Hypothalamus (tissue), 51 donors: ENCODE measurements at places on chromosomes 5 and 9.

DNA sequence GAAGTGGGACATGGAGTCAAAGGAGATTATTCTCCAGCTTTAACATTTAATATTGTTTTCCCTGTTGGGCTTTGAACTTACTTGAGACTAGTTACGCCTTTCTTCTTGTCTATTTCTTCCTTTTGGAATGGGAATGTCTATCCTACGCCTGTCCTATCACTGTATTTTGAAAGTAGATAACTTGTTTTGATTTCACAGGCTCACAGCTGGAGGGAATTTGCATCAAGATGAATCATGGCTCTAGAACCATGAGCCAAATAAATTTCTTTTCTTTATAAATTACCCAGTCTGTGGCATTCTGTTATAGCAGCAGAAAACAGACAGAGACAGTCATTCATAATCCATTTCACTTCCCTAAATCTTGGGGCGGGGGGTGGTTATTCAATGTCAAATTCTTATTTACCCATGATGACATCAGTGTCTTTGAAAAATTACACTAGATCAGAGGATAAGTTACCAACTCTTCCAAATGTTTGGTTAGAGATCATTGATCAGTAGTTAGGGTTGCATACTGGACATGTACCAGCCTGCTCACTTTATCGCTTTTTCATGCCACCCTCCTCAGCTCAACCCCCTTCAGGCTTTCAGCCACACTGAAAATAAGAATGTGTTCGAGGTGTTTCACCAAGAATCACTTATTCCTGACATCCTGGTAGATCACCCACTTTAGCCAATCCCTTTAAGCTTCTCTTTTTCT is 419.6 kb upstream of the PIK3R1 start:
- DNase-seq = no peak

- no peak for DNase-seq
Measured at GRCh38 chr9:119298076-119298853, 71.0 kb downstream of the BRINP1 start.

DNA sequence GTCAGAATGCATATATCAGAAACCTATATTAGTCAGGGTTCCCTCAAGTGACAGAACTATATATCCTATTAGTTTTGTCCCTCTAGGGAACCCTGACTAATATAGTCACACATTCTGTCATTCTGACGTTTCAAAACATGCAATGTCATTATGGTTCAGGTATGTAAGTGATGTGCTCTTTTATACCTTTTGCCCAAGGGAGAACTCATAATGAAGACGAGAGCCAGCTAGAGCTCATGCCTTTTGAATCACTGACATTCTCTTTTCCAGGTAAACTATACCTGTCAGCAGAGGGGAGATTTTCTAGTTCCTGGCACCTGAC is 576.7 kb downstream of the LRRC70 start:
- DNase-seq = no peak

GRCh38 chr5:120098902-120099535 is 365.1 kb upstream of the PRR16 start:
- DNase-seq = no peak

GRCh38 chr5:68243681-68244080 is 28.1 kb downstream of the PIK3R1 start:
- no peak for DNase-seq

GRCh38 chr5:167452136-167452535 is 839.3 kb upstream of the WWC1 start:
- no peak for DNase-seq

DNA sequence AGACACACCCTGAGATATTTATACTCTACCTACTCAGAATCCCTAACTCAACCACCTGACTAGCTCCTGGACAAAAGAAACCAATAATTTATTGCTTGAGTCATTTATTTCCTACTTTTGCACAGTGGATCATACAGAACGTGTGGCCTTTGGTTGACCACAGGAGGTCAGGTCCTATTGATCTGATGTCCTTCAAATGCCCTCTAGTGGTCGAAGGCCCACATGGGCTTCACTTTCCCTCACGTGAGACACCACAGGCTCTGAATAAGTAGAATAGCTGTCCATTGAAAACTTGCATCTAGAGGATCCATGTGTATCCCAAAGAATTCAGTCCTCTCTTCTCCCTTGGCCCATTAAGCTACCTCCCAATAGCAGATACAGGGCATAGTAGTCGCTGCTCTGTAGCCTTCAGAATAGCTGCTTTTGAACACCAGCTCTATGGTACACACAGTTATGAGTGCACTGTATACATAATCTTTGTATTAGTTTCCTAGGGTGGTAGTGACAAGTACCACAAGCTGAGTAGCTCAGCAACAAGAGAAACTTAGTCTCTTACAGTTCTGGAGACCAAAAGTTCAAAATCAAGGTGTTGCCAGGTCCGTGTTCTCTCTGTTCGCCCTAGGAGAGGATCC is 177.6 kb upstream of the SMARCA2 start:
- no peak for DNase-seq

- DNase-seq = no peak
Measured at GRCh38 chr9:79682076-79682736, 110.4 kb downstream of the TLE4 start.

GRCh38 chr5:132226516-132227234 is 978 bp downstream of the P4HA2 start:
- DNase-seq = no peak

DNA sequence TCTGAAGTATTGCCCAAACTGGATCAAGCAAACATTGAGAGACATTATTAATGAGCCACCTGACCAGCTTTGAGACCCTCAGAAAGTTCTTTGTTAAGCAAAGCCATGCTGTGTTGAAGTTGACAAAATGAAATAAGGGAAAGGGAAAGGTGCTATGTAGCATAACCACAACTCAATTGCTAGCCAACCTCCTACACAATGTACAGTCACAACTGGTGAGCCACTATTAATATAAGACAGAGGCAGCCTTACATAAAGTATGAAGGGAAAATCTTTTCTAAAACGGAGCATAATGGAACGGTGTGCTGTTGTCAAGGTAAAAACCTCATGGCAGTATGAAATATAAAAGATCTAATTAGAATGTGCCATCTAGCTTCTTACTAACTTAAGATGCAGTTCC is 375.8 kb upstream of the ST8SIA4 start:
- DNase-seq = no peak

- DNase-seq = no peak
Measured at GRCh38 chr5:16120579-16120978, 59.0 kb downstream of the MARCHF11 start.

GRCh38 chr5:95572016-95572415 is 17.1 kb downstream of the ARSK start:
- no peak for DNase-seq

- no peak for DNase-seq
Measured at GRCh38 chr5:107831612-107832395, 161.1 kb upstream of the EFNA5 start.

- DNase-seq = no peak
Measured at GRCh38 chr9:7209990-7210389, 452.2 kb downstream of the KDM4C start.

- no peak for DNase-seq
Measured at GRCh38 chr9:107288701-107289100, 5.6 kb downstream of the RAD23B start.

GRCh38 chr5:139645430-139645871 is 2.7 kb upstream of the CXXC5 start:
- DNase-seq = no peak

- no peak for DNase-seq
Measured at GRCh38 chr9:99019510-99020331, 76.0 kb downstream of the COL15A1 start.

DNA sequence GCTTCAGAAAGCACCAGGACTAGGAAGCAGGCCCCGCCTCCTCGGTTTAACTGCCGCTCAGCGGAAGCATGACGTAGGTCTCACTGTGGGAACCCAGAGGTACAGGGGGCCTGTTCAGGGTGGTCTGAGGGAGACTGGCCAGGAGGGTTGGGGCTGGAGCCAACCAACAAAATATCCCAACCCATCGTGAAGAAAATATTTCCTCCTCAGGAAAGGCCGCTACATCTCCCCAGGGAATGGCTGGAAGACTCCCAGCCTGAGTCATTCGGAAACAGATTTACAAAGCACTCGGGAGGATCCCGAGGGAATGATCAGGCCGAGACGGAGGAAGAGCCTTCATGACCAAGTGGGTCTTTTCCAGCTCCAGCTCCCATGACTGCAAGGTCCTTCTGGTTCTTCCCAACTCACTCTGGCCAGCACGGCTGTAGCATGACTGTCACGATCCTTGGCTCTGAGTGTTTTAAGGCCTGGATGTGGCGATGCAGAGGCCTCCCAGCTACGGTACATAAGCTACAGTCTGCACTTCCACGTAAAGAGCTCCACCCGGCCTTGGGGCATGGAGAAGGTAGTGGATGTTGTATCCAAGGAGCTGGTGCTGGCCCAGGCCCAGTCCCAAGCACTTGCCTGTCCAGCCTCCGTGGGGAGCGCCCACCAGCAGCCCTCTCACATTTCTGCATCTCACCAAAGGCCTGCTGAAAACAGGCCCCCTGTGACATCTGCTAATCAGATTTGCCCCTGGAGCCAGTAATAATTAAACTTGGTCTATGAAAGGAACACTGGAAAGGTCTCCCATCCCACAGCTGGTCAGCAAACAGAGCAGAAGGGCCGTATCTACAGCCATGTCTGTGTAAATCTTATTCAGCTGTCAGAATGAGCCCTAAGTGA is 100.6 kb downstream of the LHFPL2 start:
- DNase-seq = no peak

DNA sequence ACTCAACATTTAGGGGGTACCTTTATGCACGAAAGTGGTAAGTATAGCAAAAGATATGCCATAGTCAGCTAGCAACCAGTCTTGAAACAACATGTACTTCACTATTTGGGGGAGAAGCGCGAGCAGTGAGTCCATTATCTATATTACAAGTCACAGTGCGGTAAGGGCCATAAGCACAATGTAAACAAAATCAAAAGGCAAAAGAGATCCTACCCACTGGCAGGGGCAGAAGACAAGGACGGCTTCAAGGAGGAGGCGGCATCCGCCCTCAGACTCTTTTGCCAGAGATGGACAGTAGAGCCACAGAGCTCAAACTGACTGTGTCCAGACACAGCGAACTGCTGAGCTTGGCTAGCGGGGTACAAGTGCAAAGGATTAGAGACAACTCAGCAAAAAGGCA is 9.6 kb downstream of the MAPK9 start:
- DNase-seq = no peak

- no peak for DNase-seq
Measured at GRCh38 chr9:7367726-7368125, 431.9 kb downstream of the DMAC1 start.

DNA sequence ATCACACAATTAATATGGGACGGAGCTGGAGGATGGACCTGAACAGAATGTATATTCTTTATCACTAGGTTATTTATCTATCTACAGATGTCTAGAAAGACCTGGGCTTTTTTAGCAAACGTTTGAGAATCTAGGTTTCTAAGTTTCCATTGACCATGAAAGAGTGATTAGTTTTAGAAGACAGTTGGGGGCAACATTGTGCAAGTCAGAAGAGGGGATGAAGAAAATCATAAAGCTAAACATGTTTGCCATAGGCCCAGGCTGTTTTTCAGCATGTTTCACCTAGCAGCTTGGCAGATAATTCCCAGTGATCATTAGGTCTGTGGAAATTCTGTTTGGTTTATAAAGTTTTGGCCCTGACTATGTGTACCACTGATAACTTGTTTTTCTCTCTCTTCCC is 44.1 kb upstream of the CDKN2B start:
- DNase-seq = no peak

DNA sequence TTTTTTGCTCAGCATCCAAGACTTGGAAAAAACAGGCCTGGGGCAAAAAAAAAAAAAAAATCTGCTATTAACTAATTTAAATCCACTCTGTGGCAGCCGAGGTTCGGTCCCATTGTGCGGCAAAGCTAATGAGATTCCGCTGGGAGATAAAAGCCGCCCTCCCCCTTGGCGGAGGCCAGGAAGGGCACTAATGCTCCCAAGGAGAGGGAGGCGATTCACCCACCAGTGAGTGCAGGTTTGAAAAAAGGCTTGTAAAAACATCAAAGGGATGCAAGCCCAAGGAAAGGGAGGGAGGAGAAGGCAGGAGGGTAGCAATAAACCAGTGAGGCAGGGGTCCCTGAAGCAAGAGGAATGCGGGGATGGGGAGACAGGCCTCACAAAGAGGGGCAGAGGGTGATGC is 129.5 kb upstream of the RAPGEF1 start:
- no peak for DNase-seq

DNA sequence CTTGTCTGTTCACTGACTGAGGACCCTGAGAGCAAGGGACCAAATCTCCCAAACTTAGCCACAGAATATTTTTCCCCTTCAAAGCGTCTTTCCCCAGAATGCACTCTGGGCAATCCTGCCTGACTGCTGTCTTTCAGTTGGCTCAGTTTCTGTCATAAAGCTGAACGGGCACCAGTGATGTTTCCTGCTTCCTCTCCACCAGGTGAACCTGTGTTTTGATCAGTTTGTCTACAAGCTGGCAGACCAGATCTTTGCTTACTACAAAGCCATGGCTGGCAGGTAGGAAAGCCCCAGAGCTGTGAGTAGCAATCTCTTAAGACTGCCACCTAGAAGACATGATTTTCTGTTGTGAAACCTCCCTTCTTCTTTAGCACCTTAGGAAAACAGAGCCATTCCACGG is 61.8 kb downstream of the CYFIP2 start:
- no peak for DNase-seq

DNA sequence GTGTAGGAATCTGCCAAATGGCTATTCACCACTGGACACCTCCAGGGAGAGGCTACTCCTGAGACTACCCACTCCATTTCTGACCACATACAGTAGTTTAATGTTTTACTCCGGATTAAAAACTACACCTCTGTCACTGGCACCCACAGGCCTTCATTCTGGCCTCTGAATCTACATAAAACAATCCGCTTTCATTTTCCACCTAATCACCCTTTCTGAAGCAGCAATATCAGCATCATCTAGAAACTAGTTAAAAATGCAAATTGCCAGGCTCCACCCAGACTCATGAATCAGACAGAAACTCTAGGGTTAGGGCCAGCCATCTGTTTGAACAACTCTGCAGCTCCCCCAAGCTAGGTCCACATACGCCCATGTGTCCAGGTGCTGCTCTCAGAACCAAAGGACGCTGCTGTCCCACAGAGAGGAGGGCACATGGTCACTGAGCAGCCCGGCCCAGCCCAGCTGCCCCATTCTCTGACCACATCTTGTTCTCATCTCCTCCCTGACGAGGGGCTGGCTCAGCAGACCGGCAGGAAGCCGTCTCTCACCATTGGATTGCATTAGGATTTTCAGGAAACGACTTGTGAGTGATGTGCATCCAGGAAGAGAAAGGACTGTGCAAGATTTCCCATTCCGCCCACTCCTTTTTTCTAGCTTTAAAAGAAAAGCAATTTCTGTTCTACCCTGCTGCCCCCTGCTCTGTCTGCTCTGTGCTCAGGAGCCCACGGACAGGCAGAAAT is 34.7 kb downstream of the ADAM19 start:
- peak; percentile 21 for DNase-seq
